ENCODE measurements at places on chromosomes 1 and 21. TPM values are rescaled to one million over a fixed set of nuclear protein-coding genes. Genes with fewer than 3 reads are reported as not detected.

Gene TEDDM1
- not detected for total RNA-seq

Gene REN
- not detected for total RNA-seq

Gene NTMT2
- total RNA-seq = not detected

Gene FCRLA
- 0.03 TPM for total RNA-seq

Gene NES
- 1.2 TPM for total RNA-seq

Gene CTSK
- total RNA-seq = 1.7 TPM

Gene C1orf167
- not detected for total RNA-seq

Gene KIF17
- total RNA-seq = 1.5 TPM

Gene CFAP126
- total RNA-seq = not detected

Gene CYP4A11
- total RNA-seq = not detected

Gene LCE1F
- total RNA-seq = not detected

Gene HAO2
- not detected for total RNA-seq
